ENCODE measurements at places on chromosomes 7 and 10.

GRCh38 chr7:41033500-41033899 is 669.4 kb downstream of the INHBA start:
- no peak for DNase-seq

DNA sequence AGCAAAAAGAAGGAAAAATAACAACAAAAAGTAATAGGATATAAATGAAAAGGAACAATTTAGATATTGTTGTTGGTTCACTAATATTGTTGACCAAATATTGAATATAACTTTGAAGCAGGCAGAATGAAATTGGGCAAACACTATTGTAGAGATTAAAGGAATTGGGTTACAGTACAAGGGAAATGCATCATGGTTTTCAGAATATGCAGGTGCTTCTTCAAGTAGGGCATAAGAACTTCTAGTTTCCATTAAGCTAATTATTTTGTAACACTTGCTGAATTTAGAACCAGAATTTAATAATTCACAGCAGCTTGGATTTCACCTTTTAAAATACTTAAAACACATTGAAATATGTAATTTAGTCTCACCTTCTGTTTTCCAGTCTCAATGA is 36.5 kb downstream of the RPA3 start:
- no peak for DNase-seq

GRCh38 chr7:26153241-26153822 is 1.3 kb downstream of the NFE2L3 start:
- no peak for DNase-seq

DNA sequence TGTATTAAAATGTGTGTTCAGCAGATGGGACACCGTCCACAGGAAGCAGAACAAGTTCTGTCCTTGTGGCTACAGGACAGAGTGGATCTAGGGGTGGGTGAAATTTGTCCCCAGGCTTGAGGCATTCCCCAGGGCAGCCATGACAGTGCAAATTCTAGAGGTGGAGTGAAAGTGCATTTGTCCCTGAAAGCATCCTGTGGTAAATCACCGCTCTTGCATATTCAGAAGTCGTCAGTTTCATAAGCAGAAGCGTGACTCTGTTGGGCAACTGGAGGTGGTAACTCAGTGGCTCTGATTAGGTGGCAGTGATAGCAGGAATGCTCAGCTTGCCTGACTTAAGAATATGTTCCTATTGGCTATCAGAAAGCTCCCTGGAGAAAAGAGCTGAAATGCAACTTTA is 96.6 kb downstream of the SNX10 start:
- no peak for DNase-seq

GRCh38 chr10:106992055-106992454 is 172.5 kb downstream of the SORCS1 start:
- no peak for DNase-seq

GRCh38 chr7:74025146-74025545 is 2.8 kb upstream of the ELN start:
- DNase-seq, result no peak

- DNase-seq, result no peak
Measured at GRCh38 chr10:107800061-107800460, 635.6 kb upstream of the SORCS1 start.

DNA sequence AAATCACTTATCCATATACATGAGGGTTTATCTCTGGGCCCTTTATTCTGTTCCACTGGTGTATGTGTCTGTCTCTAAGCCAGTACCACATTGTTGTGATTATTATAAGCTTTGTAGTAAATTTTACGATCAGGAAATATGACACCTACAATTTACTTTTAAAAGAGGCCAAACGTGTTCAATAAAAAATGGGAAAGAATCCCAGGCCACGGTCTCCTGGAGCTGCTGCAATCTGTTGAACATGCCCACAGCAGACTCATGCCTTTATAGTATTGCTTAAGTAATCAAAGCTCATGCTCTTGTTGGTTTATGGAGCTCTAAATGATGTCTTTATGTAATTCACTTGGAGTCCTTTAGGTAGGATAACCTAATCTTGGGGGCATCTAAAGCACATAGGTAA is 273.0 kb downstream of the ZMYND11 start:
- DNase-seq, result no peak

GRCh38 chr10:119149729-119150128 is 15.8 kb downstream of the SFXN4 start:
- no peak for DNase-seq

DNA sequence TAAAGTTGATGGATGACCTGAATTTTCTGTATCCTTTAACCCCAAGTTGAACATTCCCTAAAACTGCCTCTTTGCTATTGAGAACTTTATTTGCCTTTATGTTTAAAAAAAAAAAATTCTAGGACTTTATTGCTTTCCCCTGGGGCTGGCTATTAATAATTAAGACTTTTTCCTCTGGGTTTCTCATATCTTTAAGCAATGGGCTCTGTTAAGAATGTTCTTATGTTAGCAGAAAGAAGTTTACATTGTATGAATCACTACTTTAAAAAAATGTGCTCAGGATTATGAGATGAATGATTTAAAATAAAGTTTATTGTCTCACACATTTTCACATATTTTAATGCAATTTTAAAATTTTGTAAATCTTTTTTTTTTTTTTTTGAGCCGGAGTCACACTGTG is 19.5 kb downstream of the TAX1BP1 start:
- DNase-seq, result no peak

DNA sequence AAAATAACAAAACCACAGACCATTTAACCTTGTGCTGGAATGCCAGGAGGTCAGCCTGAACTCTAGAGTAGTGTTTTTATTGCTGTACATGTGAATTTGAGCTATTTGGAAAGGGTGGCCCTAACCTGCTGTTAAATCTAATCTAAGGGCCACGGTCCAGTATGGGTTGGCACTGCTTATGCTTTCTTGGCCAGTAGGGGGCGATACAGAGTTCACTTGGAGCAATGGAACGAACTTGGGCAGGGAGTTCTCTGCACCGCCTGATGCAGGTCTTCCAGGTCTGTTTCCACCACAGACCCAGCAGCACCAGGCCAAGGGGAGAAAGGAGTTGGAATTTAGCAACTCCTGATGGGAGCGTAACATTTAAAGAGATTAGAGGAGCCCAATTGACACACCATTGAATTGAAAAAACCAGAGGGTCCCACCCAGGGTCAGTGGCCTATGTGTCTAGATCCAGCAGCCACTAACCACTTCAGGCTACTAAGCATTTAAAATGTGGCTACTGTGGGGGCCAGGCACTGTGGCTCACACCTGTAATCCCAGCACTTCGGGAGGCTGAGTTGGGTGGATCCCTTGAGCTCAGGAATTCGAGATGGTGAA is 75.7 kb upstream of the EFCAB10 start:
- no peak for DNase-seq

- DNase-seq, result no peak
Measured at GRCh38 chr7:7512861-7513597, 22.6 kb downstream of the COL28A1 start.

DNA sequence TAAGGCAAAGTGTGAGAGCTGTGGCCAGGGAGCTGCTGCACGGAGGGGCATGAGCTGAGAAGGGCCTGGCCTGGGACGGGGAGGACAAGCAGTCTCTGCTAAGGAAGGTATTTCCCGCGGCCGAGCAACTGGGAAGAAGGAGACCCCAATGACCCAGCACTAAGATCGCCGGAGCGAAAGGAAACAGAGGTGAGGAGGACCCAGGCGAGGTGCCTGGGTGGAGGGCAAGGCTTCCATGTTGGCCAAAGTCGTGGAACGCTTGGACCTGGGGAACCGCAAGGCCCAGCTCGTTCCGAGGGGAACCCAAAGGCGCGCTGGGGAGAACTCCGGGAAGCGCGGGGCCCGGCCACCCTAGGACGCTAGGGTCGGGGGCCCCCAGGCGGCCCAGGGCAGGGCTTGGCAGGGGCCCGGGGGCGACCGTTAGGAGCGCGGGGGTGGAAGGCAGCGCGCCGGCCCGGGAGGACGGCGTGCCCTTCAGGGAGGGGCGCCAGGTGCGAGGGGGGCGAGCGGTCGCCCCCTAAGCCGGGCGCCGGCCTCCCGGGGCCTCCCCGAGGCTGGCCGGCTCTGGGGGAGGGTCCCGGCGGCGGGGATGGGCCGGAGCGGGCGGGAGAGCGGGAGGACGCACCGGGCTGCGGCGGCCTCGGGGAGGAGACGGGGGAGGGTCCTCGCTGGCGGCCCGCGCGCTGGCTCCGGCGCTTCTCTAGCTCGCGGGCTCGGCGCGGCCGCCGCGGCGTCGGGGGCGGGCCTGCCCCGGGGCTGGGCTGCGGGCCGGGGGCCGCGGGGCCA is 545 bp downstream of the GIGYF1 start:
- DNase-seq, result no peak

- DNase-seq, result no peak
Measured at GRCh38 chr10:21171197-21171935, 274.3 kb upstream of the NEBL start.

- DNase-seq, result no peak
Measured at GRCh38 chr7:2524808-2525657, 5.5 kb downstream of the LFNG start.

DNA sequence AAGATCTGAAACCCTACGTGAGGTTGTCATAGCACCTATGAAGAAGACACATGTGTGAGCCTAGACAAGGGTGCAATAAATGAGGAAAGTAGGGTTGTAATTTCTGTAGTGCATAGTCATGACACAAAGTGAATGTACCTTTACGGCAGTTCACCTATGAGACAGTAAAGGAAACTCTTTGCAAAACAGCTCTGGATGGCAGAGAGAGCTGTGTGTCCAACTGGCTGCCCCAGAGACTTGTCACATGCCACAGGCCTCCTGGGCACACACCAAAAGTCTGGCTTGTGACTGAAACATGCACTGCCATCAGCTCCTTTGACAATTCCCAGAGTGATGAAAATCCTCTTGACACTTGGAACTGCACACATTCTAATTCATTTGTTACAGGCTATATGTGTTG is 90.7 kb upstream of the NAMPT start:
- DNase-seq, result no peak

- no peak for DNase-seq
Measured at GRCh38 chr10:11225935-11226334, 208.3 kb downstream of the CELF2 start.

DNA sequence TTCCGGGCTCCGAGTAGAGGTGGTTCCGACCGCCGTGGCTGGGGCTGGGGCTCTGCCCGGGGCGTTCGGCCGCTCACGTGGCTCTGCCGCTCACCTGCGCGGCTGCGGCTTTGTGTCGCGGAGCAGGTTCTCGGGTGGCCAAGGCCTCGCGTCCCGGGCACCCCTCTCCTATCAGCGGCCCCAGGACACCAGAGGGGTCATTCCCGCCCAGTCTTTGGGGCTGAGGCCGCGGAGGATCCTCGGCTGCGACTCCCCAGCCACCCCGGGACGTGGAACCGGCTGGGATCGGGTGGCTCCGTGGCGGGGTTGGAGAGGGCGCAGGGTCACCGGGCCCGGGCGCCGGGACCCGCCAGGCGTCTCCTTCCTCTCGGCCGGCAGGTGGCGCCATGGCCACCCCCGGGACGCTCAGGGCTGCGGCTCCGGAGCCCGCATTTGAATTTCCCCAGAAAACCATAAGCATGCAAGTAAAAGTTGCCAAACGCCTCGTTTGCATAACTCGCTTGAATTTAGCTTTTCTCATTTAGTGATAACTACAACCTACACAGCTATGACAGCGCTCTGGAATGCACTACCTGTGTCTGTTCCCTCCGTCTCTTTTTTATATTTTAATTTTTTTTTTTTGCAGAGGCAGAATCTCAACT is 1.2 kb downstream of the COL26A1 start:
- DNase-seq, result peak; percentile 24

GRCh38 chr7:619368-619840 is 99.8 kb upstream of the PDGFA start:
- DNase-seq, result no peak

DNA sequence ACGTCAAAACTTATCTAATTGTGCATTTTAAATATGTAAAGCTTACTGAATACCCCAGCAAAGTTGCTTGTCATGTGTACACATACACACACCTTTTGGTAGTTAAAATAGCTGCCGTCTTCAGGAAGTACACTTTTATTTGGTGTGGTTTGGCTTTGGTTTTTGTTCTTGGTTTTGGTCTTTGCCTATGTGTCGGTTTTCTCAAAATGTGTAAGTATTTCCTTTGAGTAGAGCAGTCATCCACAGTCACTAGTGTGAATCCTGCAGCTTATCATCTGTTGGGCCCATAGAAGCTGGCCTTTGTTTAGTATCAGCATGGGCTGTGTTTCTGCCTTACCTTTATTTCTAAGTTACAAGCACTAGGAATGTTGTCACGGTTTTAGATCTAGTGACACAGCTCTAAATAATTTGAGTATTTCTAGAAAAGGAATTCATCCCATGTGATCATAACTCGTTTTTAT is 35.3 kb downstream of the NET1 start:
- DNase-seq, result no peak

DNA sequence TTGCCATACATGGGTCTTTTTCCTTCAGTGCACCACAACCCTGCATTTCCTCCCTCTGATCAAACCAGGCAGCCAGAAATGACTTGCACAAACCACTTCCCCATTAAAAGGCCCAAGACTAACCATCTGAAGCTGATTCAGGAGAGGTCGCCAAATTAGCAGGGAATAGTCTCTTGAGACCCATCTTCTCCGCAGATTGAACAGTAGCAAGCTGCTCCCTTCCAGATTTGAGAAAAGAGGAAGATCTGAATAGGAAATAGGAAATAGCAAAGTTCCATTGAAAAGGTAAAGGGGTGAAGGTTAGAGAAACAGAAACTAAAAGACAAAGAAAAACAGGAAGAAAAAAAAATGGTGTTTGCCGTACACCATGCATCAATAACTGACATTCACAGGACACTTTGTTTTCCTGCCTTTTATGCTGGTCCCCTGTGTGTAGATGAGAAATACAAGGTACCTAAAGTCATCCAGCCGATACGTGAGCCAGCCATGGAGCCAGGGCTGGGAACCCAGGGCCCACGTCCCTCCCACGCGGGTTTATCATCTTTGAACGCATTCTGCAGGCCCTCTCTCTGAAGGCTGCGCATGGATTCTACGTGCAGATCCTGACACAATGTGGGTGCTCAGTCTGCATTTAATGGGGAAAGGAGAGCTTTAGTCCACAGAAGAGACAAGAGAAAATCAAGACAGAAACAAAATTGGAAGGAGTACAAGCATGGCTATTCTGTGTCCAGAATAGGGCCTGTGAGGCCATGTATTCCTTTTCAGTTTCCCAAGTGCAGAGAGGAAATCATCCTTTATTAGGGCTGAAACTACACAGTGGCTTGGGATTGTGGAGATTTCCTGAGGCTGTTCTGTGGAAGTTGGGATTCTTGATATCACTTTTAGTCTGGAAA is 268.4 kb upstream of the NPVF start:
- no peak for DNase-seq

GRCh38 chr10:75011221-75011620 is 100.2 kb upstream of the SAMD8 start:
- DNase-seq, result no peak

DNA sequence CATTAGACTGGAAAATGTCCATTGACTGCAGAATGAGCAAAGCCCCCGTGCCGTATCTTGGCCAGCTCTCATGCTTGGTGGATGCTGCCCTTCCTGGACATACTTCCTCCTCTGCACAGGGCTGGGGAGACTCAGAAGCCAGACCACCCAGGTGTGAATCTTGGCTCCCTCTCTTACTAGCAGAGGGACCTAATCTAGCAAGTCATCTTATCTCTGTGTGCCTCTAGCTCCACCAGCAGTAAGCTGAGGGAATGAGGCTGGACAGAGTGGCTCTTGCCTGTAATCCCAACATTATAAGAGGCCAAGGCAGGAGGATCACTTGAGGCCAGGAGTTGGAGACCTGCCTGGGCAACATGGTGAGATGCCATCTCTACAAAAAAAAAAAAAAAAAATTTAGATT is 173.8 kb upstream of the GHITM start:
- DNase-seq, result no peak

GRCh38 chr7:151195616-151196450 is 8.8 kb upstream of the ASB10 start:
- no peak for DNase-seq
